ENCODE measurements at places on chromosomes 13 and 19. TPM values are rescaled to one million over a fixed set of nuclear protein-coding genes. Genes with fewer than 3 reads are reported as not detected.

LRFN3 gene
- total RNA-seq, result 1.8 TPM

MLLT1 gene
- total RNA-seq, result 11.9 TPM

PIAS4 gene
- total RNA-seq, result 18.1 TPM

MUC16 gene
- not detected for total RNA-seq

FFAR1 gene
- total RNA-seq, result 0.04 TPM

KL gene
- 4.2 TPM for total RNA-seq

SIGLEC12 gene
- total RNA-seq, result not detected

CEACAM7 gene
- not detected for total RNA-seq

SIAH3 gene
- 0.27 TPM for total RNA-seq

- no peak overlapping the region for H3K27ac ChIP-seq
- DNase-seq, result peak; percentile 31
- no peaks in the 10 kb centered on the region for H3K36me3 ChIP-seq
- no peaks in the 10 kb centered on the region for H3K27me3 ChIP-seq
- no peak overlapping the region for H3K4me3 ChIP-seq
Observed at GRCh38 chr13:66348745-66349690, 881.1 kb downstream of the PCDH9 start.

DNA sequence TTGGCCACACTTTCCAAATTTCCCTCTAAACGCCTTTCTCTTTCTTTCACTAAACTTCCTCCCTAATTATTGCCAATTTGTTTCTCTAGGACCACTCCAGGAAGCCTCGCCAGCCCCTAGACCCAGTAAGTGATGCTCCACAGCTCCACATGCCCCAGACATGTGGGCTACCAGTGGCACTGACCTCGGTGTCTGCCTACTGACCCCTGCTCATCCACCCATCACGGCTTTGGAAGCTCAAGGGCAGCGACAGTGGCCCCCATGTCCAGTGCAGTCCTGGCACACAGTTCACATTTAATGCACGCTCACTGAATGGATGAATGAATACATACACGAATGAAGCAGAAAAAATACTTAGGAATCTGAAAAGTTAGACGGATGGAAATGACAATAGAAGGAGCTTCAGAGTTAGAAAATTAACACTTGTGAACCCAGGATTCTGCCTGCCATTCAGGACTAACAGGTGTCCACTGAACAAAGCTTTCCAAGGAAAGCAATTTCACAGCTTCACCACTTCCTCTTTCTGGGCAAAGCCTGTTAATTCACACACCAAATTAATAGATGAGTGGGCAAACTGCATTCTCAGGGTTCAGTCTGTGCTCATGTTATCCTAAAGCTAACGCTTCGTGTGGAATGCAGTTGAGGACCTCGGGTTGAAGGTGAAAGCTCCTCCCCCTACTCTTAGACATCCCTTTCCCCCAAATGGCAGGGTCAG lies 50.9 kb downstream of the CCDC70 start:
- H3K4me3 ChIP-seq, result no peak overlapping the region
- H3K27me3 ChIP-seq, result no peaks in the 10 kb centered on the region
- DNase-seq, result no peak
- H3K27ac ChIP-seq, result no peak overlapping the region
- no peaks in the 10 kb centered on the region for H3K36me3 ChIP-seq
- H3K4me1 ChIP-seq, result peaks cover 12% of the 10 kb centered on the region

DNA sequence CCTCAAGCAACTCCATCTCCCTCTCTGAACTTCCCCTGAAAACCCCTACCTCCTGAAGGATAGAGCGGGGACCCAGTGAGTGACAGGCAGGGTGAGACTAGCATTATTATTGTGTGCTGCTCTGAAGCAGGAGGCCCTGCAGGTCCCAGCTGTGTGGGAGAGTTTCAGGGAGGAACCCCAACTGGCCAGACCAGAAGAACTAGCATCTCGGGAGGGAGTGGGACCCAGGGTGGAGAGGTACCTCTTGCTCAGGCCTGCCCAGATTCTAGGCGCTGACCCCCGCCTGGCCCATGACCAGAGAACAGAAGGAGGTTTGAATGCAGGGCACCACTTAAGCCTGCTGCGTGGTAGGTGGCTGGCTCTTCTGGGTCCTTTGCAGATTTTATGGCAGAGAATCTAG lies 5.7 kb upstream of the LYPD3 start:
- peaks cover 2% of the 10 kb centered on the region for H3K27me3 ChIP-seq
- no peak overlapping the region for H3K4me3 ChIP-seq
- H3K27ac ChIP-seq, result no peak overlapping the region
- no peaks in the 10 kb centered on the region for H3K36me3 ChIP-seq

GRCh38 chr13:108419768-108420167 lies 150.2 kb downstream of the TNFSF13B start:
- H3K36me3 ChIP-seq, result no peaks in the 10 kb centered on the region
- H3K4me3 ChIP-seq, result no peak overlapping the region
- H3K4me1 ChIP-seq, result no peaks in the 10 kb centered on the region
- no peak for DNase-seq

- H3K27ac ChIP-seq, result no peak overlapping the region
- no peaks in the 10 kb centered on the region for H3K36me3 ChIP-seq
- H3K4me1 ChIP-seq, result no peaks in the 10 kb centered on the region
- no peak overlapping the region for H3K4me3 ChIP-seq
- DNase-seq, result no peak
Observed at GRCh38 chr13:40910324-40911050, 108.6 kb downstream of the ELF1 start.

GRCh38 chr19:32580901-32581704 lies at the start of gene PDCD5:
Gene PDCD5 (plus strand): TSS chr19:32581190. CDS start chr19:32581262, 72 bp downstream.
- peak within 1 kb of the TSS; percentile 90 for H3K4me3 ChIP-seq
- H3K27ac ChIP-seq, result peak within 1 kb of the TSS; percentile 82
- no peaks in the 10 kb centered on the region for H3K27me3 ChIP-seq
- peaks cover 20% of the 10 kb centered on the region for H3K36me3 ChIP-seq

DNA sequence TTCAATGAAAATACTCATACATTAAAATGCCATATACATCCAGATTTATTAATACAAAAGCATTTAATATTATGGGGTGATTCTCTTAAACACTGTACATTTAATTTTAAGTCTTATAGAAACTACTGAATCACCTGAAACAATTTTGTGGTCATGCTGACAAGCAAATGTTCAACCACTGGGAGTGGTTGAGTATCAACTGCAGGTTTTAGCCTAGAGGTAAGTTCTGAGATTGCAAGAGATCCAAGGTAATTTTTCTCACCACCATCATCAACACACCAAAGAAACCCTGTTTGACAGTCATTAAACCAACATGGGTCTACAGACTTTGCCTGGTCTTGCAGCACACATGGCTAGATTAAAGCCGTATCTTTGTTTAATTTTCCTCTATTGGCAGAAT lies 196.3 kb downstream of the LHFPL6 start:
- H3K36me3 ChIP-seq, result no peaks in the 10 kb centered on the region
- H3K27me3 ChIP-seq, result no peaks in the 10 kb centered on the region
- DNase-seq, result no peak
- no peak overlapping the region for H3K4me3 ChIP-seq
- peaks cover 2% of the 10 kb centered on the region for H3K4me1 ChIP-seq

GRCh38 chr19:14575428-14575980 lies 3.6 kb upstream of the NDUFB7 start:
- peaks cover 15% of the 10 kb centered on the region for H3K4me1 ChIP-seq
- H3K27me3 ChIP-seq, result no peaks in the 10 kb centered on the region
- H3K27ac ChIP-seq, result no peak overlapping the region
- no peak overlapping the region for H3K4me3 ChIP-seq

- no peaks in the 10 kb centered on the region for H3K36me3 ChIP-seq
- H3K27ac ChIP-seq, result no peak overlapping the region
- no peaks in the 10 kb centered on the region for H3K4me1 ChIP-seq
- no peaks in the 10 kb centered on the region for H3K27me3 ChIP-seq
Observed at GRCh38 chr13:90768116-90768515, 579.4 kb upstream of the MIR17HG start.

- H3K36me3 ChIP-seq, result no peaks in the 10 kb centered on the region
- no peak overlapping the region for H3K27ac ChIP-seq
- no peak overlapping the region for H3K4me3 ChIP-seq
- no peaks in the 10 kb centered on the region for H3K27me3 ChIP-seq
- no peak for DNase-seq
Observed at GRCh38 chr13:53124623-53125022, 96.0 kb downstream of the OLFM4 start.

DNA sequence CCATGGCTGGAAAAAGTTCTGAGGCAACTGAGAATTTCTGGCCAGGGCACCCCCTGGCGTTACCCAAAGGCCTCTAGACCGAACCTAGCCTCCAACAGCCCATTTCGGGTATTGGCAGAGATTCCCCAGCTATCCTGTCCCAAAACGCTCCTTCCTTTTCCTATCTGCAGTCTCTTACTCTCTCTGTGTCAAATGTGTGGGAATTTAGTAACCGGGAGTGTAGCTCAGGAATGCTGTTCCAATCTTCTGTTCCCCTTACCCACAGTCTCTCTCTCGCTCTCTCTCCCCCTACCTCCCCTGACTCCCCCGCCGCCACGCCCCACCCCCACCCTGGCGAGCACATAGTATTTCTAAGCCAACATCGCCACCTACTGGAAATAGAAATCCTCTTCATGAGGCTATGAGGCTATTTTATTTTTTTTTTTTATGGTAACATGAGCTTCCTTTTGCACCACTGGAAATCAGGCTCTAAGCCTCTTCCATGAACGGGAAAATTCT lies 27.0 kb downstream of the OXGR1 start:
- H3K4me3 ChIP-seq, result no peak overlapping the region
- DNase-seq, result no peak
- no peaks in the 10 kb centered on the region for H3K4me1 ChIP-seq
- no peak overlapping the region for H3K27ac ChIP-seq

DNA sequence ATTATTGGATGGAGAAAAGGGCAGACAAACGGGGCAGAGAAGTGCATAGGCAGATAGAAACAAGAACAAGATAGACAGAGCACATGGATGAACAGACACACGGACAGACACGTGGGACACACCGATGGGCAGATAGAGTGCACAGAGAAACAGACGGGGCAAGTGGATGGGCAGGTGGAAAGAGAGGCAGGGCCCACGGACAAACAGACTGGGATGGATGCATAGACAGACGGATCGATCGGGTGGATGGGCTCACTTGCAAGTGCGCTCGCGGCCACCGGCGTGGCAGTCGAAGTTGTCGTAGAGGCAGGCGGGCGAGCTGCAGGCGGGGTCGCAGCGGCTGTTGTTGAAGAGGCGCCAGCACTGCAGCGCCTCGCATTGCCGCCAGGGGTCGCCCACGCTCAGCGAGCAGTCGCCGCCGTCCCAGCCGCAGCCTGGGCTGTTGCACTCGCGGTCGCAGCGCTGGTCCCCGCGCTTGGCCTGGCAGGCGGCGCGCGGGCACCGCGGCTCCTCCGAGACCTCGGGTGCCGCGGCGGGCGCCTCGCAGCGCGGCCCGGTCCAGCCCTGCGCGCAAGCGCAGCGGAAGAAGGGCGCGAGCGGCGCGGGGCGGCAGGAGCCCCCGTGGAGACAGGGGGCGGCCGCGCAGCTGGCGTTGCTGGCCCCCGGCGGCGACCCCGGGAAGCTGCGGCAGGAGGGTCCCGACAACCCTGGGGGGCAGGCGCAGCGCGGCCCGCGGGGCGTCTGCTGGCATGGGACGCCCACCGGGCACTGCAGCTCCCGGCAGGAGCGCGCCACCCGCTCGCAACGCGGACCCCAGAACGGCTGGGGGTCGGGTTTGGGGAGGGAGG lies 23.3 kb downstream of the NOTCH3 start:
- H3K27me3 ChIP-seq, result peaks cover 2% of the 10 kb centered on the region
- H3K36me3 ChIP-seq, result peaks cover 58% of the 10 kb centered on the region
- DNase-seq, result peak; percentile 85
- peaks cover 2% of the 10 kb centered on the region for H3K4me1 ChIP-seq
- H3K4me3 ChIP-seq, result no peak overlapping the region

- H3K36me3 ChIP-seq, result no peaks in the 10 kb centered on the region
- DNase-seq, result no peak
- no peak overlapping the region for H3K27ac ChIP-seq
- peaks cover 4% of the 10 kb centered on the region for H3K4me1 ChIP-seq
- H3K4me3 ChIP-seq, result no peak overlapping the region
Observed at GRCh38 chr13:39970177-39970846, 314.9 kb downstream of the COG6 start.

- H3K4me3 ChIP-seq, result no peak overlapping the region
- DNase-seq, result no peak
- no peaks in the 10 kb centered on the region for H3K36me3 ChIP-seq
- H3K27ac ChIP-seq, result no peak overlapping the region
- peaks cover 8% of the 10 kb centered on the region for H3K27me3 ChIP-seq
- no peaks in the 10 kb centered on the region for H3K4me1 ChIP-seq
Observed at GRCh38 chr19:29565171-29565570, 39.4 kb downstream of the VSTM2B start.

DNA sequence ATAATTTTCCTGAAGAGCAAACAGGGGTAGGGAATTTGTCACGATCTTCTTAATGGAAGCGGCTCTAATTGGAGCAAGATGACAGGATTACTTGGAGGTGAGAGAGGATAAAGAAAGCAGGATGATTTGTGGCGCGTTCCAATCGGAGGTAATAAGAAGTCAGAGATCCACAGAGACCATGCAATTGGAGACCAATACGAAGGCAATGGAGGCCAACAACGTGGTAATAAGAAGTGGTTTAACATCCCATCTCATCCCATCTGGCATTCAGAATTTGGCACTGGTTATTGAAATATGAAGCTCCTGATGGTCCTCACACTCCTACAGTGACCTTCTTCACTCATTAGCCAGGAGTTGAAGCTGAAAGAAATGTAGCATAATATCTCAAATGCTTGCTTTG lies 130.6 kb downstream of the DLEU7 start:
- peak overlapping the region; percentile 77 for H3K27ac ChIP-seq
- peak; percentile 84 for DNase-seq
- no peaks in the 10 kb centered on the region for H3K27me3 ChIP-seq
- H3K36me3 ChIP-seq, result no peaks in the 10 kb centered on the region
- H3K4me3 ChIP-seq, result no peak overlapping the region

DNA sequence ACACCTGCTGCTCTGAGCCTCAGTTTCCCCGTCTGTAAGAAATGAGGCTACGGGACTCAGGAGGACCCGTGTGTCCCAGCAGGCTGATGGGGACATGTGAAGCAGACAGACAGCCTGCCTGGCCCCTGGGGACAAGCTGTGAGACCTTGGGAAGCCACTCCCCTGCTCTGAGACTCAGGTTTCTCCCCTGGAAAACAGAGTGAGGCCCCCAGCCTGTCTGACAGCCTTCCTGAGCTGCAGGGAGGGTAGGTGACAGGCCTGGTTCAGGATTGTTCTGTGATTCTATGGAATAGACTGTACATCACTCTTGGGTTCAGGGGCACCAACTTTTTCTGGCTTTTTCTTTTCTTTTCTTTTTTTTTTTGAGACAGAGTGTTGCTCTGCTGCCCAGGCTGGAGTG lies 2.9 kb upstream of the NTF4 start:
- peaks cover 31% of the 10 kb centered on the region for H3K4me1 ChIP-seq
- H3K27ac ChIP-seq, result no peak overlapping the region
- no peaks in the 10 kb centered on the region for H3K36me3 ChIP-seq
- DNase-seq, result no peak
- peaks cover 78% of the 10 kb centered on the region for H3K27me3 ChIP-seq
- H3K4me3 ChIP-seq, result no peak overlapping the region

- H3K4me1 ChIP-seq, result no peaks in the 10 kb centered on the region
- H3K27ac ChIP-seq, result no peak overlapping the region
- H3K27me3 ChIP-seq, result no peaks in the 10 kb centered on the region
- H3K36me3 ChIP-seq, result no peaks in the 10 kb centered on the region
Observed at GRCh38 chr13:21979161-21979806, 308.4 kb downstream of the FGF9 start.

Measured in muscle of leg (tissue), 16 donors.